ENCODE measurements at places on chromosomes 2 and 18.

DNA sequence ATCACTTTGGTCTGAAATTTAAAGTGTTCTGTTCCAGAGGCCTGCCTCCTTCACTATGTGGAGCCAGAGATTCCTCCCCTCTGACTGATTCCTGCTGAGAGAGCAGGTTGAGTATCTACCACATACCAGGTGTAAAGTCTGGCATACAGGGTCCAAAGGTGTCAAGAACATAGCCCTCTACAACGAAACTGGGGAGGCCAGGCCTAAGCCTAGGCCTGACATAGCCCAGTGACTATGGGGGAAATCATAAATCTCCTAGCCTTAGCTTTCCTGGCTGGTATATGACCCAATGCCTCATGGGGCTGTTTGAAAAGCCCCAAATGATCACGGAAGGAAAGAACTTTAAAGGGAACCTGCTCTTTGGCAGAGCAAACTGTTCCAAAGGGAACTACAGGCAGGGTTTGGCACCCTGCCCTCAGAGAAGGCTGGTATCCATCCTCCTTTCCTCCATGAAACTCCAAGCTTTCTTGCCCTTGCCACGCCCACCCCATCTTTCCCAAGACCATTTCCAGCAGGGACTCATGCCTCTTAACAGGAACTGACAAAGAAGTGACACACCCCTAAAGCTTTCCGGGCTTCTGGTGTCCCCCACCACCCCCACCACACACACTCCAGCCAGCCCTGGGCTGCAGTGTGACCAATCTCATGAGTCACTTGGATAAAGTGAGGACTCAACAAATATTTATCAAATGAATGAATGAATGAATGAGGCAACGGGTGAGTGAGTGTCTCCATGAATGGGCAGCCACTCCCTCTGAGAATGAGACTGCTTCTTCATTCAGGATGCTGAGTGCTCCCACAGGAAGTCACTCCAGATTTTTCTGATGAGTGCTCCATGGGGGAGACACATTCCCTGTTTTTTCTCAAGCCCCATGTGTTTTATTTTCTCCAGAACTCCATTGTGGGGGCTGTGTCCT lies 114.5 kb upstream of the STPG4 start:
- no peak for DNase-seq

GRCh38 chr18:42574871-42575270 lies 540.6 kb downstream of the RIT2 start:
- DNase-seq = no peak

DNA sequence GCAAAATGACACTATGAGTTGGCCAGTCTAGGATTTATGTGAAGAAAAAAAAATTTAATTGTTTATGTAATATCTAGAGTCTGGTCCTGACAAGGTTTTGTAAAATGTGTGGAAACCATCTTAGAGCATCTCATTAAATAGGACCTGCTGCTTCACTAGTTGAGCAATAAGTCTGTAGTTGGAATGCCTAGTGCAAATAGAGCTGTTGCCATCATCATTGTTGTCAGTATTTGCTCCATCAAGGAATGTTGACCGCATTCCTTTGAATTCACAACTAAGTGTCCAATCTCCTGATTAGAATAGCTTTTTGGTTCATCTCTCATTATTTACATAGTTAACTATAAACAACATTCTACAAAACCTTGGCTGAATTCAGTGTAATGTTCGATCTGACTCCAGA lies 32.2 kb upstream of the RPE start:
- DNase-seq = no peak

DNA sequence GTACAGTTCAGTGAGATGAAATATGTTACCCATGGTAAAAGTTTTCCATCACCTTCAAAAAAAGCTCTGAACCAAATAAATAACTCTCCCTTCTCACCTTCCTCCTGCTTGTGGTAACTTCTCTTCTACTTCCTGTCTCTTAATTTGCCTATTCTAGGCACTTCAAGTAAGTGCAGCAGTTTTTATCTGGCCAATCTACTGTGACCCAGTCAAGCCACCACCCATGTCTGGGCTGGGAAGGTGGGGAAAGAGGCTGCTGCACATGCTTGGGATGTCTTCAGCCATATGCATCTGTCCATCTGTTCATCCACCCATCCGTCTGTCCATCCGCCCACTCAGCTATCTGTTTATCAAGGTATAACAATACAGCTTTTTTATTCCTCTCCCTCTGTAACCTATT lies 31.6 kb downstream of the ZNF532 start:
- DNase-seq = no peak

Measured in activated CD4-positive, alpha-beta T cell treated with anti-CD3 and anti-CD28 coated beads, Interleukin-2, amount 50 U/mL, for 4 hours (primary cell).